ENCODE measurements at places on chromosomes 6 and 20.
A peak's percentile ranks its signal among the peaks of the same experiment; 100 is the strongest.

GRCh38 chr20:37877832-37878772, 24.8 kb upstream of the VSTM2L start:
- no peak for DNase-seq

- no peak for DNase-seq
These were observed 6.6 kb upstream of the WTAP start for GRCh38 chr6:159720708-159721107.

- DNase-seq = peak; percentile 73
These were observed 94.7 kb upstream of the NXT1 start for GRCh38 chr20:23255716-23256385.

DNA sequence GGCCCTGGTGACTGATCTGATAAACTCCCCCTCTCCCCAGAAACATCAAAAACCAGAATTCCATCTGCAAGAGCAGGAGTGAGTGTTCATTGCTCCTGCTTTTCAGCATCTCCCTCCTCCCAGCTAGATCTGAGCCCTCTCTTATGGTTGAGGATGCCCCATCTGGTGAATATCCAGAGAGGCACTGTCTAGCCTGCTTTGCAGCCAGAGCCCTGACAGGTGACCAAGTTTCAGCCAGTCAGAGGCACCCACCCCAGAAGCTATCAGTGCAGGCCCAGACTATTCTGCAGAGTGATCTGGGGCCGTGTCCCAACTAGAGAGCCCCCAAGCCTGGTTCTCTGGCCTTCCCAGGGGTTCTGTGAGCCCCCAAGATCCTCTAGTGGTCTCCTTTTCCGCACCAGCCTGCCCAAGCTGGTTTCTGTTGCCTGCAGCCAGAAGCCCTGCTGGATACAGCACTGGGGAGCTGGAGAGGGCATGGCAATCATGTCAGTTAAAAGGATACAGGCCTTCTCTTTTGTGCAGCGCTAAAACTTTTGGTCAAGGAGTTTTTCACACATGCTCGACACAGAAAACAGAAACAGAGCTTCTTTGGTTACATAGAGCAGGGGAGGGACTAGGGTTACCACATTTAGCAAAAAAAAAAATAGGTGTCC, 6.6 kb upstream of the BMP7 start:
- DNase-seq = no peak

GRCh38 chr6:32583527-32583898, 6.1 kb downstream of the HLA-DRB1 start:
- DNase-seq = no peak

- no peak for DNase-seq
These were observed 25.7 kb downstream of the SNX3 start for GRCh38 chr6:108235127-108235526.

- DNase-seq = no peak
These were observed 1.9 kb upstream of the RAET1L start for GRCh38 chr6:150026976-150027805.

DNA sequence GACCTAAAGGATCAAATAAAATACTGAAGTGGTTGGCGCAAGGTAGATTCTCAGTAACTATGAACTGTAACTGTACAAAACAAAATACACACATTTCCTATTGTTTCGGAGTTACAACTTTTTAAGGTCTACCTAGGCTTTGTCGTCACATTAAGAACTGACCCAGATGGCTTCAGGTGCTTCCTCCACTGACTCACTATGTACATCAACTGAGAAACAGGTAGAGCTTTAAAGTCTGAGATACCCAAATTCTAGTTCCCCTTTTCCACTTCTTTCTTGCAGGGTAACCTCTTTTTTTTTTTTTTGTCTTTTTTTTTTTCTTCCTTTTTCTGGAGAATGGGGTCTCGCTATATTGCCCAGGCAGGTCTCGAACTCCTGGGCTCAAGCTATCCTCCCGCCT, 5.5 kb downstream of the SNRPB start:
- DNase-seq = no peak

- no peak for DNase-seq
These were observed 8.7 kb downstream of the ANKS1A start for GRCh38 chr6:34897716-34898115.

DNA sequence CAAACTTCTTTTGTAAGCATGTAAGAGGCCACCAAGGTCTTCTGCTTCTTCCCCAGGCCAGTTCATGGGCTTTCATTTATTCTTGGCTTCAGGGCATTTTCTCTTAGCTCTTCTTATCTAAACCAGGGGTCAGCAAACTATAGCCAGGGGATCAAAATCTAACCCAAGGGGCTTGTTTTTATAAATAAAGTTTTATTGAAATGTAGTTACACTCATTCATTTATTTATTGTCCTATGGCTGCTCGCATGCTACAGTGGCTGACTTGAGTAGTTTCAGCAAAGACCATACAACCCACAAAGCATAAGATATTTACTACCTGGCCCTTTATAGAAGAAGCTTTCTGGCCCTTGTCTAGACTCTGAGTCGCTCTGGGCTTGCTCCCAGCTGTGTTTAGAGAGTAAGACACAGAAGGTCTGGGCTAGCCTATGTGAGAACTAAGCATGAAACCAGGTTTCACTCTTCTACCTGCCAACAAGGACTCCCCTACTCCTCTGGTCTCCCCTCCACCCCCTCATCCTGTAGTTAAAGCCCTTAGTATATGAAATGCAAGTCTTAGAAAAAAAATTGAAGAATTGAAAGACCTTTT, 43.2 kb downstream of the KHDC1L start:
- no peak for DNase-seq

DNA sequence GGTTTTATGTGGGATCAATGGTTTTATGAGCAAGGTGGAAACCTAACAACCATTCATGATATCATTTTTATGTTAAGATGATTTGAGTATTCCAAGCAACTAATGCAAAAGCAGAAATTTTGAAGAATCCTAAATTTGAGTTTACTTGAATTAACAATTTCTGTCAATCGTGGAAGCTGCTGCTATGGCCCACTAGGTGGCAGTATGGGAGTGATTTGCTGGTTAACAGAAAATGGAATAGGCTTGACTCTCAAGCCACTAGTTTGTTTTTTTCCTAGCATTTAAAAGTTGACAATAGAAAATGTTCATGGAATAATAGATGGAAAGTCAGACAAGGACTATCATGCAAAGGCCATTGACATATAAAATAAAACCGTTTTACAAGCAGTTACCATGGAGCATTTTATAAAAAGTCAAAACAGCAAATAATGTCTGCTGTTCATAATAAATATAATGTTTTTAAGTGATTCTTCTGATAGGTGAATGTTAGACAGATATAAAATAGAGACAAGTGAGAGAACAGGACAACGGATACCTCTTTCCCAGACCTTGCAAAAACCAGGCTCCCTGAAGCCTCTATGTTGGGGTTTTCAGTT, 43.0 kb upstream of the TMEM200A start:
- peak; percentile 51 for DNase-seq

GRCh38 chr6:133424359-133424758, 183.2 kb downstream of the EYA4 start:
- no peak for DNase-seq

DNA sequence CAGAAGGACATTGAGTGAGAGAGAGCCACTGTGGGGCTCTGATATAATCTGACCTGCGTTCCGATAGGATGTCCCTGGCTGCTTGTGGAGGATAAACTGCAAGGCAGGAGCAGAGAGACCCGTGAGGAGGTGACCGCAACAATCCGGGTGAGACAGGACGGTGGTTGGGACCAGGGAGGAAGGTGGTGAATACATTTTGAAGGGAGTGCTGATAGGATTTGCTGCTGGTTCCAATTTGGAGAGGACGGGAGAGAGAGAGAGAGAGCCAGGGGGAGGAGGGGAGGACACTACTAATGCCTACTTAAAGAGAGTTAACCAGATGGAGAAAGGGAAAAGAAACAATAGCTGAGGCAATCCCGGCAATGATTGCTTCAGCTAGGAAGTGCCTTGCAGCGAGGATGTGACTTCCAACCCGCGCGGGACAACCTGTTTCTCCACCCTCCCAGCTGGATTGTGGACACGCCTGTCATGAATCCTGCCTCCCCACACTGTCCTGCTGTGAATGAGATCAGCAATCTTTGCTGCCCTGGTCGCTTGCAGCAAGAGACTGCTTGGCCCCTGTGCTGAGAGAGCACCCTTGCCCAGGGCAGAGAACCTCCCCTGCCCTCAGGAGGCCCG, 199.0 kb upstream of the KCNG1 start:
- DNase-seq = peak; percentile 9

DNA sequence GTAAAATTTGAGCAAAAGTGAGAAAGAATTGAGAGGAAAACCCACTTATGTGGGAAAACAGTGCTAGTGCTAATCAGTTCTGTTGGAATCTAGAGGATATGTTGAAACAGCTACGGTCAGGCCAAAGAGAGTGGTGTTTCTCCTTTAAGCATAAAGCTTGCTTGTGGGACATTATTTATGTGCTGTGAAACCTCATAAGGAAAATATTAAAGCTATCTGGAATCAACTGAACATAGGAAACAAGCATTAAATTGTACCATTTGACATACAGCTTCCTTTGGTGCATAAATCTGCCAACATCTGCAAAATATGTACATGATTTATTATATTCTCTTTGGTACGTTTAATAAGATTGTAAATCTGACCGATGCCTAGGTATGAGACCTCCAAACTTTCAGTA, 182.5 kb upstream of the PDE10A start:
- DNase-seq = no peak

DNA sequence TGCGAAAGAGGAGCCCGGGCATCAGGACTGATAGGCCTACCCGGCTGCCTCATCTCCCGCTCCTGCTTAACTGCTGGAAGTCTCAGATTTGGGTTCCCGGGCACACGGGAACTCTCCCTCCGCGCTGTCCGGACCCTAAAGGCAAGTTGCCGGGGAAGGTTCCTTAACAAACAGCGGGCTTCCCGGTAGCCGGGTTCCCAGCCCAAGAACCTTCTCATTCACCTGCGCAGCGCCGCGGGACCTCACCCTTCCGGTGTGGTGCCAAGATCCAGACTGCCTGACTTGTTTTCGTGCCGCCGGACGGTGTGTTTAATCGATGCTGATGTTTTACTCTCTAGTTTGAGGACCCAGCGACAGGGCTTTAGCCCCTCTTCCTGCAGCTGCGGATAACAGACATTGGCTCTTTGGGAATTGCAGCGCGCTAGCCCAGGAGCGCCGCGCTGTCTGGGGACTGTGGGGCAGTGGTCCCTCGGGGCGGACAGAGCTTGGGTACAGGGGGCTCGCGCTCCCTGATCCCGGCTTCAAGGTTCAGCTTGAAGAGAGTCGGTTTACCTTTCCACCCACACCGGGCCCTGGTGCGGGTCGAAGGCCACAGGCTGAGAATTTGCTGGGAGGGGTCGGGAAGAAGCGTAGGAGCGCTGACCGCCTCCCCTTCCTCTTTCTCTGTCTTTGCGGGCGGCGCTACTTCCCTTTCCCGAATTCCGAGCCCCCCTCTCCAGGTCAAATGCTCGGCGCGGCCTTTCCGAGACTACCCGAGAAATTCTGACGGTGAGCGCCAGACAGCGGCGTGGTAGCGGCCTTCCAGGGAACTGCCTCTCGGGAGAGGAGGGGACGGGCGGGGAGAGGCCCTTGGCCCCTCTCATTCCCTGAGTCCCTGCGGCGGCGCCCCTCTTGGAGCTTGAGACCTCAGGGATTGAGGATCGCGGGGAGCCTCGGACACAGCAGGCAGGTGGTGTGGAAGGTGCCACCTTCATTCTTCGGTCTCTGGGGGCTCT, 17.2 kb downstream of the ABT1 start:
- DNase-seq = no peak
